Esophagus squamous epithelium (tissue), 5 donors: ENCODE measurements at places on chromosomes 5 and 9.

- DNase-seq, result no peak
Observed at GRCh38 chr9:100294341-100294740, 58.4 kb downstream of the TEX10 start.

DNA sequence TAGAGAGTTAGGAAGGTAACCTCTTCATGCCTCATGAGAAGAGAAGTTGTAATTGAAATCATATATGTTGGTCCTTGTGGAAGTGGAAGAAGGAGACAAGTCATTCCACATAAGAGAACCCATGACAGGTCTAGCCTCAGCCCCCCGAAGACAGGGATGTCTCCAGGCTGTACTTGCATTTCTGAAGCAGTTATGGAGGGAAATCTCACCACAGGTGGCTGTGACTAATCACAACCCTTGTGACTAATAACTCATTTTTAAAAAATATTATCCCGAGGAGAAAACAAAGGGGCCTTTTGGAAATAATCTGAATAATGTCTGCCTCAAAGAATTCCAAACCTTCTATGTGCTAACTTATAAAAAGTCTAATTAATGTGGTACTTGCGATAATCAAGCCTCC, 262.1 kb upstream of the RPS23 start:
- DNase-seq, result no peak

DNA sequence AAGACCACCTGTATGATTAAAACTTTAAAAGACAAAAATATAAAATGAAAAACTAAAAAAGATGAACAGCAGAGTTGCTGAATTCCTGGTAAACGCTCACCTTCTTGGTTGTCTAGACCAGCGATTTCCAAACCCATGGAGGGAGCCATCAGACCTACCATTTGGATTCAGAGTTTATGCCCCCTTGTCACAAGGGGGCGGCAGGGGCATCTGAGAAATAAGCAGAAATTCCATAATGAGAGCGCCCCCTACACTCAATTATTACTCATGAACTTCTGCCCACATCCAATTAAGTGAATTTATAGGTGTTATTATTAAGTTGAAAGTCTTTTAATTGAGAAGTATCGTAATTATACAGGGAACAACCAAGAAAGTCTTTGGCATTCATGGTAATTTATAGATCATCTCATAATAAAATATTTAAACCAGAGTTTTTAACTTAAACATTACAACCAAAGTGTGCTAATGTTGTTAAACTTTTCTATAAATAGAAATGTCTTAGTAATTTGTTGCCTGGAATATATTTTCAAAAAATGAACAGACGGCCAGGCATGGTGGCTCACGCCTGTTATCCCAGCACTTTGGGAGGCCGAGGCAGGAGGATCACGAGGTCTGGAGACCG, 35.2 kb upstream of the SPATA31C2 start:
- DNase-seq, result no peak

GRCh38 chr9:21634951-21635350, 152.8 kb upstream of the IFNE start:
- DNase-seq, result no peak

GRCh38 chr9:109593612-109594011, 95.5 kb upstream of the PTPN3 start:
- DNase-seq, result no peak

- no peak for DNase-seq
Observed at GRCh38 chr5:138230261-138230660, 17.1 kb upstream of the CDC23 start.

GRCh38 chr9:135039916-135040645, 47.4 kb upstream of the OLFM1 start:
- DNase-seq, result no peak

DNA sequence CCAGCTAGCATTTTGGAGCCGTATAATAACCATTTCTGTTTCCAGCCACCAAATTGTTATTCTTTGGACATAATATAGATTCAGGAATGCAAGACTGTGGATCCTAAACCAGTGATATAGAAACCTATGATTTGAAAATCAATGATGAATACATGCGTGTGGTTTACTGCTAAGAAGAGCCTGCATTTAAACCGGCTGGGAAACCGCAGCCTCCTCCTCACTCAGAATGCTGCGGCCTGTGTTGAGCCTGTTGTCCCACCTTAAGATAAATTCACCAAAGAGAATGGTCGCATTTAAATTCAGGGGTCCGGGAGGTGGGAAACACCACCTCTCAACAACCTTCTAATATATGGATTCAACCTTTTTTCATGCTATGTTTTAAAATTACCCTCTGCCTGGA, 148.0 kb downstream of the MEF2C start:
- no peak for DNase-seq

GRCh38 chr5:158543539-158544387, 556.0 kb downstream of the EBF1 start:
- no peak for DNase-seq

DNA sequence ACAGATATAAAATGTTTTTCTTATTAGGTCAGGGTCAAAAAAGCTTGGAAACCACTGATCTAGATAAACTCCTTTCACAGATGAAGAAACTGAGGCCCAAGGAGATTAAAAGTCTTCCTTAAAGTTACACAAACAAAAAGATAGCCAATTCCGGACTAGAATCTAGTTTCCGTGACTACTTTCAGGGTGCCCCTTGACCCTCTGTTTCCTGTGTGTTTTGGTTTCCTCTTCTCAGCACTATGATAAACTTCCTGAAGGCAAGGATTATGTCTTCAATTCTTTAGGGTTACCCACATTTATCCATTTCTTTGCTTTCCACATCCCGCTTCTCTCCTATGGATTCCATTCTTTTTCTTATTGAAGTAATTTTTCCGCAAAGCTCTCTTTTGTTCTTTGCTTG, 83.1 kb downstream of the ADAMTS12 start:
- no peak for DNase-seq

DNA sequence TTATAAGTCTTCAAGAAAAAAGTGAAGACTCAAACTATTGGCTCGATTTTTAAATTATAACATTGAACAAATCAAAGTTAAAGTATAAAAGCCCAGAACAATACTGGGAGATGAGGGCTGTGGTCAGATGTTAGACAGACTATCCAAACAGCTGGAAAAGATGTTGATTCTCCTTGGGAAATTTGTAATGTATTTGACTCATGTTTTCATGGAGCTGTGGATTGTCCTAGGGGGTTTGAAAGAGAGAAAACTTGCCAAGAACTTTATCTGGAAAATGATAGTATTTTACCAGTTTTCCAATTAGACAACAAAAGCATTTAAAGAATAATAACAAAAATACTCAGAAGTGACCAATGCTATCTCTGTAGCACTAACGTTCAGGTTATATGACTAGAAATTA, 339.2 kb downstream of the ARL15 start:
- DNase-seq, result no peak

DNA sequence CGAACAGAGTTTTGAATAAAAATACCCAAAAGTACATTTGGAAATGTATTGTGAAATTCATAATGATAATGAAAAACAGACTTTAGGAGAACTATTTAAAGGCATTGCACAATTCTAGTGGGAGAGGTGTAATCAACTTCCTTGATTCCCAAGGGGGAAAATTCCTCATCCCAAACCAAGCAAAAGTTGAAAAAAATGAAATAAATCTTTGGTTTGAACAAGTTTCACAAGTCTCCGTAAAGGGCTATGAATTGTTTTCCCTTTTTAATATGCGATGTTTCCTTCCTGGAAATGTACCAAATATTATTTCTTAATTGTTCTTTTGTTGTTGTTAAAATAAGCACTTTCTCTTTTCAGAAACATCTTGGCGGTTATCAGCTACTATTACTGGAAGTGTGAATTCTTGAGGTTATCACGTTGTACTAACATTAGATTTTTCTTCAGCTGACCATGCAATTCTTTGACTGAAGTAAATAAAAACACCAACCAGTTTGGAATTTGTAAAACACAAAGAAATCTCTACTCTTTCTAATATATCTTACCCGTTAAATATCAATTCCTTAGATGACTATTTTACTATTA, 59.3 kb downstream of the SVEP1 start:
- no peak for DNase-seq

DNA sequence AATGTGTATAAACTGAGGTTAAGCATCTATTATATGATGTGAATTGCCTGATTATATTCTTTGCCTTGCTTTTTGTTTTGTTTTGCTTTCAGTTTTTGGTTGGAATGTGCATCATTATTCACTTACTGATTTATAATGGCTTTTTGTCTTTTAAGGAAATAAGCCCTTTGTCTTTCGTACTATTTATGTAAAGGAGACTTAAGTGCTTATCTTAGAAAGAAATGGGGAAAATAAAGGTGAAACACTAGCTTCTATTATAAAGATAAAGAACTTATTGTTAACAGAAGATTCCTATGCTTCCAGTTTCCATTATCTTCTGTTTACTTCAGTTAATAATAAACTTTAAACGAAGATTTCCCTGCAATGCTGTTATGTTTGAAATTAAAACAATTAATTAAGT, 23.3 kb downstream of the COX7C start:
- no peak for DNase-seq

DNA sequence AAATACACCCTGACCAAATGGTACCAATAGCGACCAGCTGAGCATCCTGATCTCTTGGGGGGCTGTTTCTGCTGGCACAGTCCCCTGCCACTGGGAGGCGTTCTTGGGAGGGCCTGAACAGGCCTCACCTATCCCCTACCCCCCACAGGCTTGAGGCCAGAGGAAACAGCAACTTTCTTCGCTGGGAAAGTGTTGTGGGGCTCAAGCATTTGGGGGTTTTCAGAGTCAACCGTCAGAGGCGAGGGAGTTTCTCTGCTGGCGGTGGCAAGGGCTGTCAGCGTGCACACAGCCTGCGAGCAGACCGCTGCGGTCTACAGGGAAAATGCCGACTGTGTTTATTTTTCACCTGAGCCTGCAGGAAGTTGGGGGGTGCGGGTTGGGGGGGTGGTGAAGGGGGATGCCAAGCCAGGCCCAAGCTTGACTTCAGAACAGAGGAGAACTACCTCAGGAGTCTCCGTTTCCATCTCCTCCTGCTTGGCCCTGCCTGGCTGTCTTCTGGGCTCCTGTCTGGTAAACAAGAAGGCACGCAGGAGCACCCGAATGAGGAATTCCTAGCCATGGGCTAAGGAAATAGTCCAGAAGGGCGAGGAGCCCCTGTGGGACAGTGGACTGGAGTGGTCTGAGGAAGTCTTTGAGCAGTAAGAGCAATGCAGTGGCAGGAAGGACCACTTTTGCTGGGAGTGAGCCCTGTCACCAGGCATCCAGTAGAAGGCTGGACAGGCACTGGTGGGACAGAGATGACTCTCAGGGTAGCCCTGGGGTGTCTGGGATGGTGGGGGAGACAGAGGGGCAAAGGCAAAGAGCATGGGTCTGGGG, 18.1 kb downstream of the TCF7 start:
- no peak for DNase-seq

DNA sequence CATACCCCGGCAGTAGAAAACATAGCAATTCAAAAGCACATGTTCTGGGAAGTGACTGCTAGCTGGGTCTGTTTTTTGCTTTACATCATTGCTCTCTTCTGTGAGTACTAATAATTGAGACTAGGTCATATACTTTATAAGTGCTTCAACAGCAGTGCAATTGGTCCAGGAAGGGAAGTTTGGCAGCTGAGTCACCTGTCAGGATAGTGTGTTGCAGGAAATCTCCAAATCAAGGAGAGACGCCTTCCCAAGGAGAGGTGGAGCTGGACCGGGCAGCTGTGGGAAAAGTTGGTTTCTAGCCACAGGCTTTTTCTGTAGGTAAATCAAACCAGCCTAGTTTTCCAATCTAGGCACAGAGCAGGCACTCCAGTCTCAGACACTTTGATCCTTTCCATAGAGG, 330.1 kb downstream of the ENC1 start:
- no peak for DNase-seq

DNA sequence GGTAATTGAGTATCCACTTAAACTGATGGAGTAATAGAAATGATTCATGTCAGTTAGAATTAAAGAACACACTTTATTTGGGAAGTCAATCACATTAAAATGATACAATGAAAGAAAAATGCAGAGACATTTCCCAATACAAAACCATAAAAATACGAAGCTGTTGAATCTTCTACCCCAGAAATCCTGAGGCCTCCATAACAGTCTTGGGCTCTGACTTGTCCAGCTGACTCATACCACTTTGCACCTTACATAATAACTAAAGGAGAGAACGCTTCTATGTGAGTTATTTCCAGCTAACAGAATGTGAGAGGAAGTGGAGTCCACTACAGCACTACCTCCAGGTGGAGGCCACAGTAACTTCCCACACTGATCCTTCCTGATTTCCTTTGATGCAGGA, 305.0 kb downstream of the MRPS30 start:
- no peak for DNase-seq

DNA sequence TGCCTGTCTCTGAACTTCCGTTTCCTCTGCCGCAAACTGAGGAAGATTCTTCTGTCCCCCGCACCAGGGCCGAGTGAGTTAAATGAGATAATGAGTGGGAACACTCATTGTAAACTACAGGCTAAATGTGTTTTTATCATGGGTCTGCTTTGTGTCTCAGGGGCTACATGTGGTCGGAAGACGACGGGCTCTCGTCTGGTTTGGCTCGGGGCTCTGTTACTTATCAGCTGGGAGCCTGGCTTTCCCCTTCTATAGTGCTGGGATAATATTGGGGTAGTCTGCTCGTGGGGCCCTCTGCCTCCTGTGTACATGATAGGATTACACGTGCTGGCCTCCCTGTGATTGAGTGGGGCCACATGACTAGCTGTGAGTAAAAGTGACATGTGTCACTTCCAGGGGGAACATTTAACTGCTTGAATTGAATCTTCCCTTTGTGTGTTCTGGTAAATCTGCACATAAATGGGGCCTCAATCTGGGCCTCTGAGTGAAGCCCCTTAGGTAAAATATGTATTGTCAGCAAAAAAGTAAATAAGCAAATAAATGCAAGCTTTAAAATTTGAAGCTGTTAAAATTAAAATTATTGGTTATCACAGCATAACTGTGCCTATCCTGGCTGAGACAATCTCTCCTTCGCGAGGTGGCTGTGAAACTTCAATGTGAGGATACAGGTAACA, 86.9 kb upstream of the SH3PXD2B start:
- no peak for DNase-seq

DNA sequence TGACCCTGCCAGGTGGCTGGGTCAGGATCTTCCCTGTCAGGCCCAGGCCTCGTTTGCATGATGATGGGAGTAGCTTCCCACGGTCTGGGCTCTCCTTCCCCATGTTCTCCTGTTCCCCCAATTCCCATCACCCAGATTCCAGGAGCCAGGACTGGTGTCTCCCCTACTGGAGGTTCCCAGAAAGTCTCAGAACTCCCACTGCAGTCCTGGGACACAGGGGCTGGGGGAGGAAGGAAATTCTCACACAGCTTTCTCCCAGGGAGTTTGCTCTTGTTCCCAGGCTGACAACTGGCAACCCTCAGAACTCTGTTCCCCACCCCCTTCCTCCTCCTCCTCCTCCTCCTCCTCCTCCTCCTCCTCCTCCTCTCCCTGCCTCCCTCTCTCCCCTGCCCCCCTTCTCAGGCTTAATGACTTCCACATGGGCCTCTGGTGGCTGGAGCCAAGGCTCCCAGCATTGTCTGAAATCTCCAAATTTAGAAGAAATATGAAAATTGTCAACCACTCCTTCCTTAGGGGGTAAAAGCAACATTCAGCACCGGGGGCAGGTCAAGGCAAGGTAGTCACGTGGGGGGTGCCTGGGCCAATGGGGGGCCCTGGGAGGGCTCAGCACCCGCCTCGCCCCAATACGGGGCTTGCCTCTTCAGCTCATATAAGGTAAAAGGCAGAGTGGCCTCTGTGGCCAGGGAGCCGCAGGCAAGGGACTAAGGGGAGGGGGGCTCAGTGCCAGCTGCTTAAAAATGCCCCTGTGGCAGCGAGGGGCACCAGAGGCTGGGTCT, 27.3 kb upstream of the IL17B start:
- no peak for DNase-seq
